AG04449 (cell line): ENCODE measurements at places on chromosomes 11 and 22.

- no peak for DNase-seq
Observed at GRCh38 chr11:67290801-67291200, 1.7 kb downstream of the ANKRD13D start.

DNA sequence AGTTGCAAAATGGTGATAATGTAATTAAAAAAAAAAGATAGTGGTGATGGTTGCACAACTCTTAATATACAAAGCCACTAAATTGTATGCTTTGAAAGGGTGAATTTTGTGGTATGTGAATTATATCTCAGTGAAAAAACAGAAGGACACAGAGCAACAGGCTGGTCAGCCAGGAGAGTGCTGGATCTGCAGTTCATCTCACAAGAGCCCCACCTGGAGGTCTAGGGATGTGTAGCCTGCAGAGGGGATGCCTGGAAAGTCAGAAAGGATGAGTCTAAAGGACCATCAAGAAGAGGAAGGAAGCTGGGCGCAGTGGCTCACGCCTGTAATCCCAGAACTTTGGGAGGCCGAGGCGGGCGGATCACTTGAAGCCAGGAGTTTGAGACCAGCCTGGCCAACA lies 9.0 kb downstream of the POLR3H start:
- DNase-seq, result no peak

- no peak for DNase-seq
Observed at GRCh38 chr22:42412744-42413333, 19.4 kb downstream of the NFAM1 start.

GRCh38 chr22:21855676-21856075 lies 11.8 kb downstream of the MAPK1 start:
- no peak for DNase-seq

GRCh38 chr11:95849087-95849825 lies 59.0 kb downstream of the CEP57 start:
- DNase-seq, result no peak

- DNase-seq, result no peak
Observed at GRCh38 chr11:112965656-112966055, 4.4 kb downstream of the NCAM1 start.
